ENCODE measurements at places on chromosomes 2 and 18.

DNA sequence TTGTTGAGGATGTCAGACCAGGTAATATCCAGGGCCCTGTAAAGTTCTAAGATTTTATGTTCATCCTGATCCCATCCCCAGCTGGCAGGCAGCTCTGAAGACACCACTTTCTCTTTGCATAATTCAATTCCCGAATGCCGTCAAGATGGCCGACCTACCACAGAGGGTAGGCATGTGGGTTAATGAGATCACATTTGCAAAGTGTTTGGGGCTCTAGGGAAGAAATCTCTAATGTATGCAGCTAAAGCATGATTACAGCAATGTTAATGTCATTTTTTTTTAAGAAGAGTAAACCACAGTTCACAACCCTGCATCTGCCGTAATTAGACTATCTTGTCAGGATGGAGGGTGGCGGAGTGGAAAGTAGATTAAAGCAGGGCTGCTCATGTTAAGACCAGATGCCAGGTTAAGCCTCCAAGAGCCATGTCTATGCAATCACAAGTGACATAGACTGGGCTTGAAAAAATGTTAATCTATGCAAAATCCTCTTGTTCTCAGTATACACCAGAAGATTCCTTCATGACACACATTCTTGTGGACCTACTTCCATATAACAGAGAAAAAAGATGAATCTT, 131.4 kb downstream of the ALK start:
- H3K4me3 ChIP-seq: no peak overlapping the region
- no peaks in the 10 kb centered on the region for H3K36me3 ChIP-seq
- DNase-seq: no peak
- no peak overlapping the region for H3K27ac ChIP-seq
- H3K4me1 ChIP-seq: no peaks in the 10 kb centered on the region
- H3K27me3 ChIP-seq: no peaks in the 10 kb centered on the region

- H3K36me3 ChIP-seq: no peaks in the 10 kb centered on the region
- no peaks in the 10 kb centered on the region for H3K4me1 ChIP-seq
- H3K27me3 ChIP-seq: no peaks in the 10 kb centered on the region
- H3K27ac ChIP-seq: no peak overlapping the region
Observed at GRCh38 chr2:5433855-5434254, 258.3 kb upstream of the SOX11 start.

GRCh38 chr2:162000431-162000830, 73.6 kb downstream of the DPP4 start:
- no peak overlapping the region for H3K27ac ChIP-seq
- no peak overlapping the region for H3K4me3 ChIP-seq
- no peaks in the 10 kb centered on the region for H3K4me1 ChIP-seq

GRCh38 chr2:111701798-111702118, 182.2 kb downstream of the ANAPC1 start:
- DNase-seq: no peak
- H3K27ac ChIP-seq: peak overlapping the region; percentile 78
- no peaks in the 10 kb centered on the region for H3K27me3 ChIP-seq

DNA sequence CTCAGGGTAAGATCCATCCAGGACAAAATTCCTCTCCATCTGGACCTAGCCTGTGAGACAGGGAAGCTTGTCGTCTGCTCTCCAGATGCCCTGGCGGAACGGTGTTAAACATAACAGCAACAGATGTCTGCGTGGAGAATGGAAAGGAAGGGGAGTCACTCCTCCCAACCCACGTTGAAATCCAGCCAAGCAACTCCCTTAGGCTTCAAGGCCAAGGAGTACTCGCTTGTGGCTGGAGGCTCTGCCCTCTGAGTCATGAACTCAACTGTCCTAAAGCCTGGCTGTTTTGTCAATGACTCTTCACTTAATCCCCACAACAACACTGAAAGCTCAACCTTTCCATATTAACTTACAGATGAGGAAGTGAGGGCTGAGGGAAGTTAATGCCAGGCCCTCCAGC, 42.2 kb downstream of the TPO start:
- no peaks in the 10 kb centered on the region for H3K36me3 ChIP-seq
- DNase-seq: no peak
- no peak overlapping the region for H3K4me3 ChIP-seq
- peaks cover 5% of the 10 kb centered on the region for H3K27me3 ChIP-seq

DNA sequence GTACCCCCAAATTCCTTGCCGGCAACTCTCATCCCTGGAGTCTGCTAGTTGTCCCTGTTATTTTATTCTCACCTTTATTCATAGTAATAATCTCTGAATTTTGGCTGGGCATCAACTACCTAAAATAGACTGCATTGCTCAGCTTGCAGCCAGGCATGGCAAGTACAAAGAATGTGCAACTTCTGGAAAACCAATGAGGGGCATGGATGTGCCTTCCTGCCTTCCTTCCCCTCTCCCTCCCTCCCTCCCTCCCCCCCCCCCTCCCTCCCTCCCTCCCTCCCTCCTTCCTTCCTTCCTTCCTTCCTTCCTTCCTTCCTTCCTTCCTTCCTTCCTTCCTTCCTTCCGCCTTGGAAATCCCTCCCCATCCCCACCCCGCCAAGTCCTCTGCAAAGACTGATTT, 162.8 kb downstream of the CCDC148 start:
- no peaks in the 10 kb centered on the region for H3K4me1 ChIP-seq
- DNase-seq: no peak
- no peak overlapping the region for H3K27ac ChIP-seq

Data from Panc1 (cell line).